ENCODE measurements at places on chromosomes 5 and 9. TPM values are rescaled to one million over a fixed set of nuclear protein-coding genes. Genes with fewer than 3 reads are reported as not detected.

SH3RF2 gene
- total RNA-seq, result 0.34 TPM

OMD gene
- total RNA-seq, result not detected

OCLN gene
- total RNA-seq, result 0.34 TPM

FGFR4 gene
- total RNA-seq, result 1.3 TPM

PCDHB10 gene
- not detected for total RNA-seq

PCDHB14 gene
- not detected for total RNA-seq

RABL6 gene
- 107 TPM for total RNA-seq

PROB1 gene
- total RNA-seq, result 5.2 TPM

IL31RA gene
- 2.9 TPM for total RNA-seq

POLE3 gene
- total RNA-seq, result 77.1 TPM

PTGES gene
- not detected for total RNA-seq

DAB2IP gene
- 0.32 TPM for total RNA-seq

NACC2 gene
- 3.7 TPM for total RNA-seq

IL3 gene
- 6.0 TPM for total RNA-seq

CSF1R gene
- total RNA-seq, result 0.59 TPM

IL4 gene
- 12.7 TPM for total RNA-seq

EQTN gene
- total RNA-seq, result not detected

SH2D3C gene
- total RNA-seq, result 77.6 TPM

MRPS27 gene
- total RNA-seq, result 54.3 TPM

TNFSF15 gene
- total RNA-seq, result 3.9 TPM

F2RL1 gene
- 0.76 TPM for total RNA-seq

MRRF gene
- total RNA-seq, result 32.7 TPM

LRRC19 gene
- total RNA-seq, result not detected

BHMT2 gene
- total RNA-seq, result not detected

CYLC2 gene
- not detected for total RNA-seq

All from T-helper 1 cell treated with Interleukin-12 subunit alpha and Interleukin-12 subunit beta and Interleukin-4 antibody, amounts not matched to agents 30 ng/mL and 1 ng/mL, for 36 hours (primary cell).